ENCODE measurements at places on chromosomes 16 and 17.

DNA sequence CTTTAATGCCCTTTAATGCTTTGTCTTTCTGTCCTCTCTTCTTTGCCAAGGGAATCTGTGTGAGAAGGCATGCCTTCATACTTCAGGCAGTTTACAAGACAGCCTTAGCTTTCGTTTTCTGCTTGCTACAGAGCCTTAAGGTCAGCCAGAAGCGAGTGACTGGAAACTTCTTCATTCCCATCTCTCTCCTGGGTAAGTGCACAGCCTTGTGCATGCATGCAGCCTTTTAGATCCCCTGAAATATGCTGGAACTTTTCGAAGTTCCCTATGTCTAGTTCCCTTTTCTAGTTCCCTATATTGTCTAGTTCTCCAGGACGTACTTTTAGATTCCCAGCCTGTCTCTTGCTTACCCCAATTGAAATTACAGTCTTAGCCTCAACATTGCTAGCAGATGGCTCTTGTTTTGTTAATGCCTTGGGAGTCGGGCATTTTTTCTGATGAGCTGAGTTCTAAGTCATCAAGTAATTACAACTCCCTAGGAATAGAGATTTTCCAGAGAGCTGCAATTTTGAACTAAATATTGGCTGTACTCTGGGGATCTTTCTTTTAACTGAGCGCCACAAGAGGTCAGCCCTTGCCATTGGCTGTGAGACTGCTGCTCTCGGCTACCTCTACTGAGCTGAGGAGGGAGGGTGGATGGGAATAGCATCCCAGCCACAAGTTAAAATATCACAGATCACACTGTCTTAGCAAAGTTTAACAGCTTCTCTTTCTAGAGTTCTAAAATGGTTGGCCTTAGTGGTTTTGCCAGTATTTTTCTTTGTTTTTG is 22.7 kb upstream of the PPM1D start:
- DNase-seq, result no peak

GRCh38 chr17:13562271-13562800 is 39.4 kb downstream of the HS3ST3A1 start:
- no peak for DNase-seq

DNA sequence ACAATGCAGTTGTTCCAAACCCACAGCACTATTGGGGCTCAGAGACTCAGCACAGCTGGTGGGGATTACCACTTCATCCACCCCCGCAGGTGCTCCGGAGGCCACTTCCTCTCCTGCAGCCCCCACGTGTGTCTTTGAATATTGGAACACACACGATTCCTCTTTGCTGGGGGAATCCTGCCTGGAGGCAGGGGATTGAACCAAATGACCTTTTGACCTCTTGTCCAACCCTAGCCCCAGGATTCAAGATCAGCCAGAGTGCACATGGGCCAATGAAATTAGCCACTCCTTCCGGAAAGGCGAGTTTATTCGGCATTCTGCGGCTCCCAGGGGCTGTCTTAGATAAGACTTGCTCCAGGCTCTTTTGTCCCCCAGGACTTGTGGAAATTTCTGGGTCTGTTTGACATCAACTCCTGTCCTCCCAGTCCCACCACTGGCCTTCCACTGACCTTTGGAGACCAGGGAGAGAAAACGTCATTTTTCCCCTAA is 350.2 kb downstream of the FOXL1 start:
- DNase-seq, result peak; percentile 31

GRCh38 chr17:958712-959451 is 20.7 kb downstream of the NXN start:
- DNase-seq, result no peak

DNA sequence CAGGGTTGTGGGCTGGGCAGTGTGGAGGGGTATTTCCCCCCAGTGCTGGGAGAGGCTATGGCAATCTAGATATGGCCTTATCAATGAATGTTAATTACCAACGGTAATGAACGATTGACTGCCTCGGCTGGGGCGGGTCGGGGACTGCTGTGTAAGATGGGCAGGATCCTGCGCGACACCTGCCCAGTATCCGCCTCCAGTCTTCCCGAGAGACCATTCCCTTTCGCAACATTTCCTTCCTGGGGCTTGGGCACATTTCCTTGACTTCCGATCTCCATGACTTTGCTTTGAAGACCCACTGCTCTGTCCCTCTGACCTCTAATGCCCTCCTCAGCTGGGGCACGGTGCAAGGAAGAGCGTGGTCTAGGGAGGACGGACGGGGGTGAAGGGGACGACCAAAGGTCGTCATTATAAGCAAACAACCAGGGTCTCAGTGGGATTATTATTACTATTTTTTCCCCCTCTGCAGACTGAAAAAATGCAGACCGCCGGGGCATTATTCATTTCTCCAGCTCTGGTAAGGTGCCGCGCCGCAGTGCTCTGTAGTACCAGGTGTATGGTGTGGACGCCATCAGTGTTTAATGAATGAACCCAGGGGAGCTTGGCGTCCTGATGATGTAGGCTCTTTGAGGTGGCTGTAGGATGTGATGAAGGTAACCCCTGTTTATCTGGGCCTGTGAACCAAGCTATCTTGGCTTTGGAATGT is 506 bp downstream of the ATP5MC1 start:
- DNase-seq, result no peak
